ENCODE measurements at places on chromosomes 7 and 10. TPM values are rescaled to one million over a fixed set of nuclear protein-coding genes. Genes with fewer than 3 reads are reported as not detected.
A peak's percentile ranks its signal among the peaks of the same experiment; 100 is the strongest.

- H3K4me1 ChIP-seq: no peaks in the 10 kb centered on the region
- H3K27me3 ChIP-seq: peaks cover 4% of the 10 kb centered on the region
- no peak overlapping the region for H3K4me3 ChIP-seq
- no peak overlapping the region for H3K27ac ChIP-seq
- H3K36me3 ChIP-seq: no peaks in the 10 kb centered on the region
Measured at GRCh38 chr10:80425901-80426300, 17.6 kb downstream of the PRXL2A start.

DIP2C gene
- total RNA-seq: 10.2 TPM

HYAL4 gene
- total RNA-seq: not detected

- no peak overlapping the region for H3K4me3 ChIP-seq
- peak overlapping the region; percentile 58 for H3K27ac ChIP-seq
- no peak for DNase-seq
- peaks cover 10% of the 10 kb centered on the region for H3K4me1 ChIP-seq
Measured at GRCh38 chr10:6222755-6223154, 20.0 kb downstream of the PFKFB3 start.

DNA sequence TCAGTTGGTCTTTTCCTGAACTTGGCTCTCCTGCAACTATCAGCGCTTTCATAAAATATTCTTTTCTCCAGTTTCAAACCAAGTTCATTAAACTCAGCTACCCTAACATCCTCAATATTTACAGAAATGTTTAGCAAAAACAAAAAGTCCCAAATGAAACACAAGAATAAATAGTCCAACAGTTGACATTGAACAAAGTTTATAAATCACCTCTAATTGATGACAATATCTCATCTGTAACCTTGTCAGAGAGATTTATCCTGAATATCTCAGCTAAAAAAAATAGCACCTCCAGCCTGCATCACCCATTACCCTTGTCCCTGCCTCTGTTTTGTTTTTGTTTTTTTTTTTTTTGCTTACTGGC lies 76.1 kb downstream of the ANK3 start:
- H3K27me3 ChIP-seq: no peaks in the 10 kb centered on the region
- H3K27ac ChIP-seq: no peak overlapping the region
- no peak overlapping the region for H3K4me3 ChIP-seq
- peaks cover 22% of the 10 kb centered on the region for H3K4me1 ChIP-seq
- no peak for DNase-seq

GRCh38 chr10:110772454-110773025 lies 99.2 kb upstream of the PDCD4 start:
- H3K27me3 ChIP-seq: peaks cover 39% of the 10 kb centered on the region
- H3K4me3 ChIP-seq: no peak overlapping the region
- no peaks in the 10 kb centered on the region for H3K36me3 ChIP-seq
- no peak overlapping the region for H3K27ac ChIP-seq
- DNase-seq: no peak

- no peak overlapping the region for H3K4me3 ChIP-seq
- peak; percentile 24 for DNase-seq
- H3K27ac ChIP-seq: no peak overlapping the region
- peaks cover 4% of the 10 kb centered on the region for H3K27me3 ChIP-seq
Measured at GRCh38 chr10:77673101-77673500, 35.5 kb upstream of the KCNMA1 start.

CEP41 gene
- 8.1 TPM for total RNA-seq

All from GM23248 (cell line).